ENCODE measurements at places on chromosomes 4 and X.

DNA sequence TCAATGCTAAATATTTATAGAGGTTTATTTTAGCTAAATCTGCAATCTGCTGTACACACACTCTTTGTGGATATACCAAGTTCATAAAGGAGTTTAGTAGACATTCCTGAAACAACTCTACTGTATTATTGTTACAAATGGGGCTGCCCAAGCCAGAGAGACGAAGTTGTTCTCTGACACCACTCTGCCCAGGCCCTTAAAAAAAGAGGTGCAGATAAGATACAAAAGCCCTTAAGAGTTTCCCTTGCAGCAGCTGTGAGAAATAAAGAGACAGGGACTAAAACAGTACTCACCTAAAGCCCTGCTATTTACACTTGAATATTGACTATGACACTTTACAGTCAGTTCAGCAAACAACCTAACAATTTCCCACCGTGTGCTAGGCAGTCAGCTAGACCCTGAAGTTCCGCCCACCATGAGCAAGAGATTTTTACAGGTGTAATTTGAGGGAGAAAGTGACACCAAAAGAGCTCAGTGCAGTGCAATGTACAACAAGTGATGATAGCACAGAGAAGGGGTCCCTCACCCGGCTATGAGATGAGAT, 191.7 kb downstream of the PRDM5 start:
- DNase-seq: no peak

GRCh38 chr4:112726041-112726440, 89.1 kb downstream of the LARP7 start:
- DNase-seq: no peak

DNA sequence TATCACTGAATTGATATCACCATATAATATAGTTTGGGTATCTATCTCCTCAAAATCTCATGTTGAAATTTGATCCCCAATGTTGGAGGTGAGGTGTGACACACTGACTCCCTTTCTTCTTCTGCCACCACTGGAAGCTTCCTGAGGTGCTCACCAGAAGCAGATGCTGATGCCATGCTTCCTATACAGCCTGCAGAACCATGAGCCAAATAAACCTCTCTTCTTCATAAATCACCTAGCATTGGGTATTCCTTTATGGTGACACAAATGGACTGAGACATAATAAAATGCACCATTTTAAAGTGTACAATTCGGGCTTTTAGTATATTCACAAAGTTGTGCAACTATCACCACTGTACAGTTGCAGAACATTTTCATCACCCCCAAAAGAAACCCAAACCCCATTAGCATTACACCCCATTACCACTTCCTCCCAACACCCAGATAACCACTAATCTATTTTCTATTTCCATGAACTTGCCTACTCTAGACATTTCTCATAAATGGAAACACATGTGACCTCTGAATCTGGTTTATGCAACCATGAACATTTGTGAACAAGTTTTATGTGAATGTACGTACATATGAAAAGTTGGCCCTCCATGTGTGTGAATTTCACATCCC, 148.9 kb downstream of the OPHN1 start:
- DNase-seq: no peak

DNA sequence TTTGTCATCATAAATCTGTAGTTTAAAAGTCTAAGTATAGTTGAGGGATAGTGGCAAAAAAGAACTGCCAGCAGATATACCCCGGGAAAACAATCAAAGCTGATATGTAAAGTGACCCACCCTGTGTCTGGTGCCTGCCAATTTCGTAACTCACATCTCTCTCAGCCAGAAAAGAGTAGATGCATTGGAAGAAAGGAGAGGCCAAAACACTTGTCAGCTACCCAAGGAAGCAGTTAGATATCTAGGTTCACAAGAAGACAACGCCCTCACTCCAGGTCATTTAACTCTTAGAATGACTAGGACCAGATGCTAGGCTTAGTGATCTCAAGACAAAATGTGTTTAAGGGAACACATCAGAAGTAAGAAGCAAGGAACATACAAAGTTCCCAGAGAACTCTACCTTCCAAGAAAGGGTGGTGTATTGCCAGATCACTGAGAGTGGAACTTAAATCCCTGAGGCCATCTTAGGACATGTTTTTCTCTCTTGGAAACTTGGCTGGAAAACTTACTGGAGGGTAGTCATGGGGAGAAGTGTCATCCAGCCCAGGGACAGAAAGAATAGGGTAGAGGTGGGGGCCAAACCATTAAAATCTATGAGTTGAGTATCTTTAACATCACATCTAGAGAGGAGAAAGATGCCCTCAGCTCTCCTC, 125.9 kb downstream of the SHISA3 start:
- DNase-seq: no peak

GRCh38 chr4:2961811-2962441, 1.3 kb downstream of the NOP14 start:
- no peak for DNase-seq

GRCh38 chr4:137660211-137660610, 127.9 kb upstream of the PCDH18 start:
- DNase-seq: no peak

DNA sequence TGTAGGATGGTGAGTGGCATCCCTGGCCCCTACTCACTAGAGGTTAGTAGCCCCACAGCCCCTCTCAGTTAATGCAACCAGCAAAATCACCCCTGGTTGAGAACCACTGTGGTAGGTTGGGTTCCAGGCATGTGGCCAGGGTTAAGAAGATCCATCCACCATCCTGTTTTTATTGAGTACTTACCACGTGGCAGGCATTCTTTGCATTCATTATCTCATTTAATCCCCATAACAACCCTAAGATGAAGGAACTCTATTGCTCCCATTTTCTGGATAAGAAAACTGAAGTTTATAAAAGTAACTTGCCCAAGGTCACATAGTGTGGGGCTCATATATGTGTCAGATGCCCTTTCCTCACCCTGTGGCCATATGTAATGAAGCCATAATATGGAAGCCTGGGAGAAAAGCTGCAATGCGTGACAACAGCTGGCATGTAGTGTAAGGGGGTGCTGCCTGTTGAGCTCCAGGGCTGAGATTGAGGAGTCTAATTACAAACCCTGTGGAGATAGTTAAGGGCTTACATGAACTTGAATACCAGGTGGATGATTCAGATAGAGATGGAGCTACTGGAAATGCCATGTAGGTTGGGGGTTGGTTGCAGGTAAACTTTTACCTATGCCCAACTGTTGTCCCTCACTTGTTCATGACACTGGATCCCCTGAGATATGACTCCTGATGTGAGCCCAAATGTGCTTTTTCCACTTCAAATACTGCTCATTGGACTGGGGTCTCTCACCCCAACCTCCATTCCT, 100.2 kb upstream of the PGRMC2 start:
- DNase-seq: no peak

DNA sequence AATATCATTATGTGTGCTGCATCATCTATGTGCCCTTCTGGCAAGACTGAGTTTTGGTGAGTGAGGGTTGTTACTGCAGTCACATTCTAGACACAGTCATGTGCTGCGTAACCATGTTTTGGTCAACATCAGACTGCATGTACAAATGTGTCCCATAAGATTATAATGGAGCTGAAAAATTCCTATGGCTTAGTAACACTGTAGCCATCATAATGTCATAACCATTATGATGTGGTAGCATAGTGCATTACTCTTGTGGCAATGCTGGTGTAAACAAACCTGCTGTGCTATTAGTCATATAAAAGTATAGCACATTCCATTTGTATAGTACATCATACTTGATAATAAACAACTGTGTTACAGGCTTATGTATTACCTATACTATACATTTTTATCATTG, 198.1 kb upstream of the NUDT6 start:
- DNase-seq: no peak

DNA sequence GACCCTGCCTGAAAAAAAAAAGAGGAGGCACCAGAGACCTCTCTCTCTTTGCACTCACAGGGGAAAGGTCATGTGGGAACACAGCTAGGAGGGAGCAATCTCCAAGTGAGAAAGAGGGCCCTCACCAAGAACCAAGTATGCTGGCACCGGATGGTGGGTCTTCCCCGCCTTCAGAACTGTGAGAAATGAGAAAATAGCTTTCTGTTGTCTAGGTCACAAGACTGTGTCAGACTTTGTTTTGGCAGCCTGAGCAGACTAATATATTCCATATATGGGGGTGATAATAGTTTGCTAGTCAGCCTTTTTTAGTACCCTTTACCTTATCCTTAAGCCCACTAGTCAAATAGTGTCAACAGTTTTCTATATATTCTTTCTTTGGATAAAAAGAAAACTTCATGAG, 193.0 kb downstream of the TRIML1 start:
- DNase-seq: no peak

DNA sequence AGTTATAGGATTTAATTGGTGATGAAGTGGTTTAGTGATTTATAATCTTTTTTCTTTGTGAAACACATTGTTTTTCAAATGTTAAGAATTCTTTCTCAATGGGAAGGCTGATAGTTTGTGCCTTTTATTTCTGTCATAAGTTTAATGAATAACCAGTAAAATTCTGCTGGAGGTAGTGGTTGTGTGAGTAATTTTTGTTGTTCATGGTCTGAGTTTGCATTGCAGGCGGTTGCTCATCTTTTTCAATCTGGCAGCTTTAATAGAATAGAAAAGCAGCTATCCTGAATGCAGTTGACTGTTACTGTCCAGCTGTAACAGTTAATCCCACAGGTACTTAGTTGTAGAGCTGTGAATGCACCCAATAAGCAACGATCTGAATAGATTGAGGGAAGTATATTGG, 215.6 kb upstream of the AFF2 start:
- no peak for DNase-seq
